ENCODE measurements at places on chromosomes 4 and X. TPM values are rescaled to one million over a fixed set of nuclear protein-coding genes. Genes with fewer than 3 reads are reported as not detected.

Gene CCDC149
- 7.3 TPM for total RNA-seq

Gene TMPRSS11A
- total RNA-seq: not detected

Gene F8A2
- total RNA-seq: not detected

Gene ETDA
- not detected for total RNA-seq

Gene DRP2
- 0.22 TPM for total RNA-seq

Gene RBM47
- total RNA-seq: 2.3 TPM

Gene NEXMIF
- total RNA-seq: not detected

Gene TBC1D8B
- total RNA-seq: 10.6 TPM

Gene TMPRSS11F
- total RNA-seq: not detected

Gene PRR32
- not detected for total RNA-seq

Gene TGIF2LX
- not detected for total RNA-seq

Gene PRMT9
- 10.3 TPM for total RNA-seq
